ENCODE measurements at places on chromosomes 11 and 22.

- no peak for DNase-seq
Measured at GRCh38 chr11:2776351-2777061, 76.7 kb upstream of the KCNQ1OT1 start.

GRCh38 chr22:47281126-47282106 lies 519.0 kb downstream of the TBC1D22A start:
- DNase-seq = no peak

DNA sequence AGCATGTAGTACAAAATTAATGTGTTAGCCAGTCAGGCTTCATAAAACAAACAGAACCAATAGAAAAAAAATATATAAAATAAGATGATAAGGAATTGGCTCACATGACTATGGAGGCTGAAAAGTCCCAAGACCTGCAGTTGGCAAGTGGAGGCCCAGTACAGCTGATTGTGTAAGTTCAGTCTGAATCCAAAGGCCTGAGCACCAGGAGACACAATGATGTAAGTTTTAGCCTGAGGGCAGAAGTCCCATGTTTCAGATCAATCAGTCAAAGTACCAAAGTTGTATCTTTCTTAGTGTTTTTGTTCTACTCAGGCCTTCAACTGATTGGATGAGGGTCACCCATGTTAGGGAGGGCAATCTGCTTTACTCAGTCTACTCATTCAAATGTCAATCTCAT lies 14.3 kb upstream of the OR10D3 start:
- no peak for DNase-seq

GRCh38 chr11:64563966-64564365 lies 27.1 kb upstream of the SLC22A12 start:
- DNase-seq = no peak

- no peak for DNase-seq
Measured at GRCh38 chr11:2687223-2687530, 12.6 kb downstream of the KCNQ1OT1 start.

- DNase-seq = peak; percentile 2
Measured at GRCh38 chr11:64466115-64466718, 107.3 kb downstream of the RPS6KA4 start.

- DNase-seq = no peak
Measured at GRCh38 chr22:17087498-17088131, 2.8 kb downstream of the IL17RA start.

DNA sequence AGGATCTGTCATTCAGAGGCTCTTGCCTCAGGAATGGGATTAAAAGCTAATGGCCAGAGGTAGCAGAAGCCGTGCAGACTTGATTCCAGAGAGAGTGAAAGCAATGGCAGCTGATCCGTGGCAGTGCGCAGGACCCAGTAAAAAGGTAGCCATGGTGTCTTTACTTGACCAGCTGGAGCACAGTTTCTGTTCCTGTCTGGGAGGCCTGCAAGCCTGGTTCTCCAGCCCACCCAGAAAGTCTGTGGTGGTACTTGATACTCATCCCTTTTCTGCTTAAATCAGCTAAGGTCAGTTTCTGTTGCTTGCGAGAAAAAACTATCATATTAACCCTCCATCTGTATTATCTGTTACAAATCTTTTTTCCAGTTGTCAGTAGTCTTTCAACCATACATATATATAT lies 86.7 kb downstream of the RPS6KA4 start:
- no peak for DNase-seq

DNA sequence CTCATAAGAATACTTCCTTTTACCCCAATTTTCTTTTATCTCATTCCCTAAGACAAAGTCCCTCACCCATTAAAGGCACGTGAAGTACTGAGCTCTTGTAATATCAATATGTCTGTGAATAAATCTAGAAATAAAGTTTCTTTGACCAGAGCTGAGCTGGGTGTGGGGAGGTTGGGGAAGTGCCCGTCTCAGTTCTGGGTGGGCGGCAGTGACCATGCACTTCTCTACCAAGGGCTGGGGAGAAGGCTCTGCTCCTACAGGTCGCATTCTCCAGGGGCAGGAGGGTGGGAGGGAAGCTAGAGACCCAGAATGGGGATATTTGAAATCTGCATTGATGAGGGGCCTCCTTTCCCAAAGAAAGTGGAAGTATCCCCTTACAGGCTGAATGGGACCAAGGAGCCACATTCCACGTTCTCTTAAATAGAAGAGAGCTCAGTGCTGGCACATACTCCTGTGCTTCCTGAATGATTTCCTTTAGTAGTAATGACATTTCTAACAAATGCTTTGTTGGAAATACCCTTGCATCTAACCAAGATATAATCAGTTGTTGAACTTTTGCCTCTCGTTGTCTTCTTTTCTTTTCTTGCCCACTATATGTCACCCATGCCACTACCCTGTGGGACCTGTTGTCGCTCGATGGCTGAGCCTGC lies 16.1 kb downstream of the RBX1 start:
- DNase-seq = no peak
